ENCODE measurements at places on chromosomes 4 and X.

GRCh38 chrX:30668581-30668980 is 15.4 kb downstream of the GK start:
- no peak for DNase-seq

GRCh38 chr4:26589705-26590104 is 5.8 kb downstream of the TBC1D19 start:
- DNase-seq: no peak

GRCh38 chrX:150693725-150694574 is 754 bp downstream of the MTMR1 start:
- DNase-seq: peak; percentile 51

DNA sequence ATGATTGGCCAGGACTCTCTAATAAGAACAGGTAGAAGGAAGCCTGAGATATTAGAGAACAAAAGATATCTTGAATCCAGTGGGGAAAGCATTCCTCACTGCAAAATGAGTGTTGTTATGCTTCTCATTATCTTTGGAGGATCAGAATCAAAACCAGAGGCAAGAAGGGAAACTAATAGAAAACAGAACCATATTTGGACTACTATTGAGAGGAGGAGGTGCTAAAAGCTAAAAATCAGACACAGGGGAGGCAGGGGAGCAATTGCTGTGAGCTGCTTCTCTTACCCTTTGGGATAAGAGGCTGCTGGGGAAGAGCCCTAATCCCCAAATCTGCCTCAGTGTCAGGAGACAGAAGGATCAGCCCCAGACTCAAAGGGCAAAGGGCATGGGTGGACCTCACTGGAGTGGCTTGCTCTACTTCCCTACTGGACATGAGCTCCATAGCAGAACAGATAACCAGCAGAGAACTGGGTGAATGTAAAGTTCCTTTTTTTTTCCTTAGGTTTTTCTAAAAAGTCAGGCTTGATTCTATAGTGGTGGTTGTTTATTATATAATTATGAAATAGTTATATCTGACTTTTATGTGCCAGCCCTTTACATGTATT is 60.1 kb downstream of the SEPTIN11 start:
- no peak for DNase-seq

- DNase-seq: no peak
These were observed 36.0 kb downstream of the NSUN7 start for GRCh38 chr4:40785727-40786126.

DNA sequence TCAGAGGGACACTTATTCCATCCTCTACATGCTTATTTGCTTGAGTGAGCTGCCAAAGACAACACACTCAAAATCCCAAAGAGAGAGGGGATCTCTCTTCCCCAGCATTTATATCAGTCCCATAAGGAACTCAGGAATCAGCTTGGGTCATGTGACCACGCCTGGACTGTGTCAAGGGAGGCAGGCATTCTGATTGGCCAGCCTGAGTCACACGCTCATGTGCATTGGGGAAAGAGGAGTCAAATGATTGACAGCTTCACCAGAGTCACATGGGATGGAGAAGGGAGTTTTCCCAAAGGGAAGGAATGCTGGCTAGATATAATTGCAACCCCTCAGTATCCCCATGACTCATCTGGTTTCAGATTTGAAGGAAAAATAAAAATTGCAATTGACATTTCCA is 49.0 kb downstream of the RWDD4 start:
- DNase-seq: no peak

GRCh38 chr4:102774254-102774653 is 13.5 kb upstream of the MANBA start:
- DNase-seq: no peak

- no peak for DNase-seq
These were observed 1854.6 kb downstream of the PCDH7 start for GRCh38 chr4:32574803-32575202.

- DNase-seq: no peak
These were observed 7.4 kb downstream of the ADRA2C start for GRCh38 chr4:3773552-3774001.

- DNase-seq: no peak
These were observed 102.1 kb downstream of the ITIH6 start for GRCh38 chrX:54695816-54696487.

DNA sequence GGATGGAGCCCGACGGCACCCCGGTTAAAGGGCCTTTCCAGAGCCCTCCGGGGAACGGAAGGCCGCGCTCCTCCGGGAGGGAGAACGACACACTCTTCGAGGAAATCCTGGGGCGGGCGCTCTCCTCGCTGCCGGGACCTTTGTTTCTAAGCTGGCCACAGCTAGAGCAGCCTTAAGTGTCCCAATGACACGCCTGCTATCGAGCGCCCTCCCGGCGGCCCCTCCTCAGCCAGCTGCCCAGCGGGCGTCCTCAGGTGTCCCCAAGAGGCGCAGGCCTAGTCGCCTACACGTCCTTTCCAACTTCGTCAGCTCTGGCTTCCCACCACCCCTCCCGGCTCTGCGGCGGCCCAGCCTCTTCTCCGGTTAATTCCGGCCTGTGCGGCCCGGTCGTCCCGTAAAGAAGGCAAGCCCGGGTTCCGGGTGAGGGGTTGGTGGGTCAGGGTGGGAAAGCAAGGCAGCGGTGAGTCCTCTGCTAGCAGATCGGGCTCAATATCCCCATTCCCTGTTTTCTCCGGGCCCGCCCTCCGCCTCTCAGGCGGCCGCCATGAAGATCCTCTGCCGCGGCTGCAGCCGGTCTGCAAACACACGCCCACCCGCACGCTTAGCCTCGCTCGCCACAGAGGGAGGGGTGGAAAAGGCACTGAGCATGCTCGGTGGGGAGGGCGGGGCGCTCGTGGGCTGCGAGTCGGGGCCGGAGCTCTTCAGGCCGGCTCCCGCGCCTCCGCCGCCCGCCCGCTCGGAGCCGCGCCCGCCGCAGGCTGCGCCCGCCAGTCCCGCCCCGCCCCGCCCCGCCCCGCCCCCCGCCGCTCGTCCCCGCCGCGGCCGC is at the start of gene RAP1GDS1:
RAP1GDS1 (plus strand) TSS at position 806 of the 826 bp plus-strand sequence. CDS start 182 bp downstream, outside the sequence.
- peak; percentile 97 for DNase-seq

DNA sequence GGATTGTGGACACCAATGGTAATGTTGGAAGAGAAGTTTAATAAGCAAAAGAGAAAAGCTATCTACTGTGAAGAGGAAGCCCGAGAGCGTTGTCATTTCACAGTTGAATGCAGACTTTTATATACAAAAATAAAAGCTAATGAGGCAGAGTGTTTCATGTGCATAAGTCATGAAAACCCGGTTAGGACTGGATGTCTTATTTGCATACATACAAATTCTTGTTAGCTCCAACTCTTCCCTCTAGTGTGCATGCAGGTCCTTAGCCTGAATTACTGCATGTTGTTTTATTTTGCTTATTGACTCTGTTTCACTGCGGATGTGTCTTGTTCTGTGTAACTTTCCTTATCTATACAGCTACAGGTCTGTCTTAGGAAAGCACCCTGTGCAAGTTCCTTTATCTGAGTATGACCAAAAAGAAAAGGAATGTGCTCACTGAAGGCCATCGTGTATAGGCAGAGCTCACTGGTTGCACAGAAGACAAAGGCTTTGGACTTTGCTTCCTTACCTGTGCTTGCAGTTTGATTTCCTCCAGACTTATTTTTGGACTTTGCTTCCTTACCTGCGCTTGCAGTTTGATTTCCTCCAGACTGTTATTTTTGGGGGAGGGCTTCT is 25.1 kb upstream of the UGT2B11 start:
- DNase-seq: no peak

DNA sequence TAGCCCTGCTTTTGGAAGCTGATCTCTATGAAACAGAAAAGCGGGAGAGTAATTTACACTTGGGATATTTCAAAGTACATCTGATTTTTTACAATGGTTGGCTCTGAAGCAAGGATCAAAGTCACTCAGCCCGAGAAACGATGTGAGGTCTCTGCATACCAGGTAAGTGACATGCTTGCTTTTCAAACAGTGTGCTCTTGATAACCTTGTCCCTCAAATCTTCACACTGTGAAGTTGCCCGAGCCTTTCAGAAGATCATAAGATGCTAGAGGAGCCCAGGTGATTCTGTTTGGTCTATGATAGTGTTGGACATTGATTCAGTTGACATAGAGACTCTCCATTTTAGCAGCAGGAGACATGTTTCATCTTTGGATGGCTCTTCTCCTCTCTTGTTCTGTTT is 47.1 kb upstream of the KLHL34 start:
- DNase-seq: no peak

DNA sequence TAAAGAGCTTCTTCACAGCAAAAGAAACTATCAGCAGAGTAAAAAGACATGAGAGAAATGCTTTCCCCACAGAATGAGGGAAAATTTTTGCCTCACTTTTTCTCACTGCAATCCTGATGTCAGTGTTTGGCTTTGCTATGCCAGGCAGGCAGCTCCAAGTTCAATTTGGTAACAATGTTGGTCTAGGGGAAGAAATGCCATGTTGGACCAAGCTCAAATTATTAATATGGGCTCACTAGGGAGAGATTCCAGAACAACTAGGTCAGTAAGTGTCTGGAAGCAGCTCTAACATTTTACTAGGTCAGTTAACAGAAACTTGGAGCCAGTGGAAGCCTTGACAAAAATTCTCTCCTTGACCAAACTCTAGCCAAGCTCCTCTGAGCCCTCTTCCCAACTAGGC is 95.4 kb downstream of the NAF1 start:
- no peak for DNase-seq

GRCh38 chr4:152225680-152226079 is 310.2 kb downstream of the FBXW7 start:
- no peak for DNase-seq

DNA sequence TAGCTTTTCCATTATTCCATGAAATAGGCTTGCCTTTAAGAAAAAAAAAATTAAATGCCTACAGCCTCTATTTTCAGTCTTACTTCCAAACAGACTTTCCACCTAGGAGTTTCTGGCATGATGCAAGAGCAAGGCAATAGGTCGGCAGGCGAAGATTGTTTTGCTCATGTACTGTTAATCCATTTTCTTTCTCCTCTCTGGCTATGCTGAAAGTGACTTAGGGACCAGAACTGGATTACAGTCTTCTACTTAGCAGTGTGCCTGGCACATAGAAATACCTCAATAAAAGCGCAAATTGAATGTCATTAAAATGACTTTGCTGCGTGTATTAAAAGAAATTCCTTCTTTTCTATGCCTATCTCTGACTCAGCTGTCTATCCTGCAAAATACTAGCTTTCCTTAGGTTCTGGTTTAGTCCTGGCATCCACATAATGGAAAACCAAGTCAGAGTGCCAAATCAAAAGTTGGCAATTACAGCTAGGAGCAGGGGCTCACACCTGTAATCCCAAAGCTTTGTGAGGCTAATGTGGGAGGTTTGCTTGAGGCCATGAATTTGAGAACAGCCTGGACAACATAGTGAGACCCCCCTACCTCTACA is 51.9 kb downstream of the CC2D2A start:
- DNase-seq: no peak
